ENCODE measurements at places on chromosomes 16 and 17.

DNA sequence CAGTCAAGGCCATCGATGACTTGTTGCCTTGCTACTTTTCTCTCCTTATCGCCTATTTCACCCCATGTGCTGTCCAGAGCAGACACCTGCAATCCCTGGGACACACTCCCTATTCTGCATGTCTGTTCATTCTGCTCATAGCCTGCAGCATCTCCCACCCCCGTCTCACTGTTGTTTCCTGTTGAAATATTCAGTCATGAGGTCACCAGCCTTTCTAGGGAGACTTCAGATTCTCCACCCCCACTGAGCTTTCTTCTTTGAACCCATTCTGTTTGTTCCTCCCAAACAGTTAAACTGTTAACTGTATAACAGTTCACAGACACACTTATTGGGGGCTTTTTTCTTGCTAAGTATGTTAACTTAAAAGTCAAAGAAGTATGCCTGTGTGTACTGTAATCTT is 94.4 kb downstream of the AATF start:
- DNase-seq = no peak

GRCh38 chr16:711548-712320 is 3.2 kb upstream of the METRN start:
- DNase-seq = peak; percentile 80

- DNase-seq = no peak
These were observed 145.4 kb downstream of the SOX9 start for GRCh38 chr17:72266112-72266775.

DNA sequence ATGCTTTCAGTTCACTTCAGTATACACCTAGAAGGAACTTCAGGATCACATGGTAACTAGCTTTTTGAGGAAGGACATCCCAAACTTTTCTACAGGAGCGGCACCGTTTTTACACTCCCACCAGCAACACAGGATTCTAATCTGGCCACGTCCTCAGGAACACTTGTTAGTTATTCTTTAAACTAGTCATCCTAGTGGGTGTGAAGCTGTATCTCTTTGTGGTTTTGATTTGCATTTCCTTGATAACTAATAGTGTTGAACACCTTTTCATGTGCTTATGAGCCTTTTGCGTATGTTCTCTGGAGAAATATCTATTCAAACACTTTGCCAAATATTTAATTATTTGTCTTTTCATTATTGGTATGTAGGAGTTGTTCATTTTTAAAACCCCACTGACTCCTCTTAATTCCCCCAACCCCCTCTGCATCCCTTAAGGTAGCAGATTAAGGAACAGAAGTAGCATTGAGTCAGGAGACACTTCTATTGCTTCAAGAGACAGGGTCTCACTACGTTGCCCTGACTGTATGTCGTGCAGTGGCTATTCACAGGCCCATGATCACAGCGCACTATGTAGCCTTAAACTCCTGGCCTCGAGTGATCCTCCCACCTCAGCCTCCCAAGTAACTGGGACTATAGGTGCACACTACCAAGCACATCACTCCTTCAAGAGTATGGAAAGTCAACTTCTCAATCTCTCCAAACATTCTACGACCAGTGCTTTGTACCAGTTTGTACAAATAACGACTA is 25.4 kb downstream of the YWHAE start:
- no peak for DNase-seq

Measured in SK-N-DZ (cell line).